ENCODE measurements at places on chromosomes 12 and 14.

DNA sequence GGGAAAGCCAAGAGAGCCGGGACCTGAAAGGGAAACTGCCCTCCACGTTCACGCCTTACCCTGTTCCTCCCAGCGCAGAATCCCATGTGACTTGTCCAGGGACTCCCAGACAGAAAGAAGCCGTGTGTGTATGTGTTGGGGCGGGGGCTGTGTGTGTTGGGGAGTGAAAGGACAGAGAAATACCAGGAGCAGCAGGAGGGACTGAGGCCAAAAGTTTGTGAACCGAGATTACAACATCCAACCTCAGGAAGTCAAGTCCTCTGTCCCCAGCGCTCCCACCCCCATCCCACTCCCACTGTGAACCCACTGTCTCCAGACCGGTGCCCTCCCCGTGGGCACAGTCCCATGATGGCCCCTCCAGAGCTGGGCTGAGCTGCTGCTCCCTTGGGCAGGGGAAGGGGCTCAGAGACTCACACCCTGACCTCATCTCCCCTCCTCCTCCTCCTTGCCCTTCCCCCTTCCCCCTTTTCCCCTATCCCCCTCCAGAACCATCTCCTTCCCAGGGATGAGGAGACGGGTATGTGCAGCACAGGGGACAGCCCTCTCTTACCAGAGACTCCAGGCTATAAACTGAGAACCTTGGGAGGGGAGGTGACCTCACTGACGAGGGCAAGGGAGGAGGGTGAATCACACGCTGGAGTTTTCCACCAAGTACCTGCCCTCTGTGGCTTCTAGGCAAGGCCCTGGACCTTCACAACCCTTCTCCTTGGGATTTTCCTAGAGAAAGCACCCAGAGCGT, at the start of gene SLC6A12:
Gene SLC6A12, minus strand, starts transcription at position 155 of the 739 bp plus-strand sequence. CDS start 4,171 bp downstream, outside the sequence.
- DNase-seq = no peak

GRCh38 chr14:70020352-70021170, 141.3 kb downstream of the SMOC1 start:
- DNase-seq = peak; percentile 42

DNA sequence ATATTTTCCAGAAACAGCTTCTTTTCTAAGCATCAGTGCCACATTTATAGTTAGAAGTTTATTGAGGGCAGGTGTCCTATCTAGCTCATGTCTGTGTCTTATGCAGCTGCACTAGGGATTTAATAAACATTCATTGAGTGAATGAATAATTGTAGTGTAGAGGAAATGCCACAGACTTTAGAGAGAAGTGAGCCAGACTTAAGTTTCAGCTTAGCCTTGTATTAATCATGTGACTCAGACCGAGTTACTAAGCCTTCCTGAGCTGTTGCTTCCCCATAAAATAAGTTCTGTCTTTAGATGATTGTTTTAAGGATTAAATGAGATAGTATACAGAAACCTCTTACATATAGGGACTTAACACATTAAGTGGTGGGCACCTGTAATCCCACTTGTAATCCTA, 236.1 kb upstream of the DDHD1 start:
- no peak for DNase-seq

- DNase-seq = no peak
Observed at GRCh38 chr12:42560977-42561376, 28.6 kb downstream of the PRICKLE1 start.

- no peak for DNase-seq
Observed at GRCh38 chr14:35147711-35148110, 25.4 kb downstream of the PRORP start.

DNA sequence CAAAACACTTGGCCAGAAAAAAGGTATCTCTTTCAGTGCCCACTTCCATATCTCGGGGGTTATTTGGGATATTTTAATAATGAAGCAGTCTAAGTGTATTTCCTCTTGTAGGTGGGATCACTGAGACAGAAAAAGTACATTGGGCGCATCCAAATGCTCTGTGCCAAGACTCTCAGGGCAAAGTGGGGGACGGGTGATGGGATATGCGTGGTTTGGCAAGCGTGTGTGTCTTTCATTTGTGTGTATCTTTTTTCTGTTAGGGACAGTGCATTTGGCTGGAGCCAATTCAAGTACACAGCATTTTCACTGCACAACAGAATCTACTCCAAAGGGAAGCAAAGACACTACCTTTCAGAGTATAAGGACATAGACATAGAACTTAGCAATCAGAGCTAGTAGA, 29.3 kb downstream of the SSPN start:
- DNase-seq = no peak

DNA sequence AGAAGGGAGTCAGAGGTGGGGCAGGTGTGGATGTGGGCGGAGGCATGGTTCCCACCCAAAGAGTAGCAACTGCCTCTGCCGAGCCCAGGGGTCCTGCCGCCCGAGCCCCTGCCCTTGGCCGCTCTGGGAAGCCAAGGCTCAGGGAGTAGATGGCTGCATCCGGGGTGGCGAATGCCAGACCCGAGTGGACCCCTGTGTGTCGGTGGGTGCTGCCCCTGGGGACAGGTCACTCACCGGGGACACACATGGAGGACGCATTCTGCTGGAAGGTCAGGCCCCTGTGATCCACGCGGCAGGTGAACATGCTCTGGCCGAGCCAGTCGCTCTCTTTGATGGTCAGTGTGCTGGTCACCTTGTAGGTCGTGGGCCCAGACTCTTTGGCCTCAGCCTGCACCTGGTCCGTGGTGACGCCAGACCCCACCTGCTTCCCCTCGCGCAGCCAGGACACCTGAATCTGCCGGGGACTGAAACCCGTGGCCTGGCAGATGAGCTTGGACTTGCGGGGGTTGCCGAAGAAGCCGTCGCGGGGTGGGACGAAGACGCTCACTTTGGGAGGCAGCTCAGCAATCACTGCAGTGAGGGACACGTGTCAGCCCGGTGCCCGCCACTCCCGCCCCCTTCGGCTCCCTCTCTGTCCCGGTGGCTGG, 329.0 kb downstream of the TMEM121 start:
- no peak for DNase-seq

DNA sequence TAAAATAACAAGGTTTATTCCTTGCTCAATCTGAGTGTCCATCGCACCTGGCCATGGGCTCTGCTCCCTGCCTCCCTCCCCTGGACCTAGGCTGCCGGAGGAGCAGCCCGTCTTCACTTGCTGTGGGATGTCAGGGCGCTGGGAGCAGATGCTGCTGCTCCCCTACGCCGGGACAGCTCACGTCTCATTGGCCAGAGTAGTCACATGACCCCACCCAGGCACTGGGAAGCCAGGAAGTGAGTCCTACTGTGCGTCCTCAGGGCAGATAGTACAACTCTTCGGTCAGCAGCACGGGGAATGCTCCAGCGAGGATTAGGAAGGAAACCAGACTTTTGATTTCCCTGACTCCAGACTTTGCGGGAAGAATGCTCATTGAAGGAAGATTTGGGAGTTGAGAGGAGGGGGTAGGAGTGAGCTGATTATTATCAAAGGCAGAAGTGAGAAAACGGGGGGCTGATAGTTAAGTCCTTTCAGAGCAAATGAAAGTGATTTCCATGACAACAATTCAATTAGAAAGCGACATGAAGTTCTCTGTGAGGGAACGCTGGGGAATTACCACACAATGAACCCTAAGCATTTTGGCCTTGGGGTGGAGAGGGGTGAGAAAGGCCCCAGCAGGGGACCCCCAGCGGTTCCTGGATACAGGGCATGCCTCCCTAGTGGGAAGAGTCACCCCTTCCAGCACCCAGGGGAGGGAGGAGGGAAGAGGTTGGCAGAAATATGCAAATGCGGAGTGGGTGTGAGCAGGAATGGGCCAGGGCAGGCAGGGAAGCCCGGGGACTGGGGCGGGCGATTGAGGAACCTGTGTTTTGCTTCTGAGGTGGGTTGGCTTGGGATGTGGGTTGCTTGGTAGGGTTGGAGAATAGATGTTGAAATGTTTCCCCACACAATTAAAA, 215.5 kb downstream of the AACS start:
- DNase-seq = no peak

Data from umbilical cord (tissue), 2 donors.